D721Med (cell line): ENCODE measurements at places on chromosomes 3 and 15.

DNA sequence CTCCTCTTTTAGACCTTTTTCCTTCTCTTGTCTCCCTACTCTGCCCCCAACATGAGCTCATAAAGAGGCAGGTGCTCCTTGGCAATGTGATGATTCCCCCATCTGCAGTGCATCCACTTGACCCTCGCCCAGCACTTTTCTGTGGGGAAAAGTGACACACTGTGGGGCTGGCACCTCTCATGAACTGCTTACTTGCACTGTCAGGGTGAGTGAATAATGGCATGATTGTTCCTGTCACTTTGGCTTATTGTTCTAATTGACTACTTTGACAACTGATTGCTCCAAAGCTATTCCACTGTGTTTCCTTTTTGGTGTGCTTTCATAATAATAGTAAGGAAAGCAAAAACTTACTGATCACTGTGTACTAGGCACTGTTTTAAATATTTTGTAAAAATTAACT is 253.3 kb upstream of the SUCLG2 start:
- no peak for DNase-seq

DNA sequence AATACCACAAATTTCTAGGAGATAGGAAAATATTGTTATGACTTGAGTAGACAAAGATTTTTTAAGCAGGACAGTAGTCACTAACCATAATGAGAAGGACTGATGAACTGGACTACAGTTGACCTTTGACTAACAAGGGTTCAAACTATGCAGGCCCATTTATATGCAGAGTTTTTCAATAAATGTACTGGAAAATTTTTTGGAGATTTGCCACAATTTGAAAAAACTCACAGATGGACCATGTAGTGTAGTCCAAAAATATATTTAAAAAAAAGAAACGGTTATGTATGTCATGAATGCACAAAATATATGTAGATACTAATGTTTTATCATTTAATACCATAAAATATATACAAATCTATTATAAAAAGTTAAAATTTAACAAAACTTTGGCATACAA is 151.8 kb downstream of the LRRN1 start:
- DNase-seq = no peak

DNA sequence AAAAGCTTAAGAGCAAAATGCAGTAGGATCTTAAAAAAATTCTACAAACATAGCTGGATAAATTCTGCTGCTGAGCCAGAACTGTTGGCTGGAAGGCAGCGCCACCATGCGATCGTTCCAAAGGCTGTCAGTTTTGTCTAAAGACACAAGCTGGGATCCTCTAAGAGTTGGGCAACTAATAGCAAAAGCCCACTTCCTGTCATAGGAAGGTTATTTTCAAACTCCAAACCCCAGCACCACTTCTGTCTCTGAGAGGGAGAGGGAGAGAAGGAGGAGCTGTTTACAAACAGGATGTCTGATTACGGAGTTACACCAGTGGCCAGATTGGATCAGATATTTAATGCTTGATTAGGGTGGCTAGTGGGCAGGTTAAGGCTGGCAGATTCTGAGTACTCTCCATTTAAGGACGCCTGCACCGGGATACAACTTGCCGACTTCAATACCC is 44.0 kb downstream of the EIF4E3 start:
- DNase-seq = no peak

DNA sequence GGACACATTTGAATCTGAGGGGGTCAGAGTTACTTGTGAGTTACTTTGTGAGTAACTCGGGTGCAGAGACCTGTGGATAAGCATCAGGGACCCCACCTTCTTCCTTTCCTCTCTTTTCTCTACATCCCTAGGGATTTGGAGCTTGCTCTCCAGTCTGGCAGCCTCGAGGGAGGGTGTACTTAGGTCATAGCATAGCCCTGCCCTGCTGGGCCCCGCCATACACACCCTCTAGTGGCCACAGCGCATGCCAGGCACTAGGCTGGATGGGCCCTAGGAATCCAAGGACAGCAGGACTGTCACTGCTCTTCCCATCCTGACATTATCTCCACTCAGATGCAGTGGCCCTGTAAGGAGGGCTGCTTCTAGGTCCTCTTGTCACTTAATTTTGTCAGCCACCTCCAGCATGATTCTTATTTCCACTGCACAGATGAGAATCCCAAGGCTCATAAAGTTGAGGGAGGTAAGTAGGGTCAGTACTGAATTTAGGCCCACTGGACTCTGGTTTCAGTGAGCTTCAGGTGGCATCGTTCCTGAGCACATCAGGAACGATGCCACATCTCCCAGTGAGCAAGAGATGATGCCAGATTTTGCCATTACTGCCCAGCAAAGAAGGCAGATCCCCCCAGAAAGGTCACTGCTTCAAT is 3.6 kb upstream of the SMAD6 start:
- no peak for DNase-seq

DNA sequence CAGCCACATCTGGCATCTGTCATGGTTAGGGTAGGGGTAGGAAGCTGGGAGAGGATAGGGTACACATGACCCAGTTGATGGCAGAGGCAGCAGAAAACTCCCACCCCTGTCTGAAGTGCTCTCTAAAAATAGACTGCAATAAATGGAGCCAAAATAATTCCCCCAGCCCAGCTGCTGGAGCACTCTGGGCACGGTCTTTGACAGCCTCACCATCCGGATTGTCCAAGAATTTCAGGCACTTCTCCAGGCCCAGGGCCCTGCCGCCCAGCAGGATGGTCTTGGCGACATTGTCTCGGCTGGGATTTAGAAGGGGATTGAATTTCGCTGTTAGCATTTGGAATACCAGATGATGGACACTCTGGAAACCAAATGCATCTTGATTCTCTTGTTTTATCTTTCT is 103.7 kb downstream of the IQSEC1 start:
- no peak for DNase-seq

- DNase-seq = no peak
Observed at GRCh38 chr3:23987356-23987755, 42.3 kb downstream of the NR1D2 start.
